Activated T-cell treated with anti-CD3 and anti-CD28 coated beads for 4 hours (primary cell): ENCODE measurements at places on chromosomes 4 and X.

DNA sequence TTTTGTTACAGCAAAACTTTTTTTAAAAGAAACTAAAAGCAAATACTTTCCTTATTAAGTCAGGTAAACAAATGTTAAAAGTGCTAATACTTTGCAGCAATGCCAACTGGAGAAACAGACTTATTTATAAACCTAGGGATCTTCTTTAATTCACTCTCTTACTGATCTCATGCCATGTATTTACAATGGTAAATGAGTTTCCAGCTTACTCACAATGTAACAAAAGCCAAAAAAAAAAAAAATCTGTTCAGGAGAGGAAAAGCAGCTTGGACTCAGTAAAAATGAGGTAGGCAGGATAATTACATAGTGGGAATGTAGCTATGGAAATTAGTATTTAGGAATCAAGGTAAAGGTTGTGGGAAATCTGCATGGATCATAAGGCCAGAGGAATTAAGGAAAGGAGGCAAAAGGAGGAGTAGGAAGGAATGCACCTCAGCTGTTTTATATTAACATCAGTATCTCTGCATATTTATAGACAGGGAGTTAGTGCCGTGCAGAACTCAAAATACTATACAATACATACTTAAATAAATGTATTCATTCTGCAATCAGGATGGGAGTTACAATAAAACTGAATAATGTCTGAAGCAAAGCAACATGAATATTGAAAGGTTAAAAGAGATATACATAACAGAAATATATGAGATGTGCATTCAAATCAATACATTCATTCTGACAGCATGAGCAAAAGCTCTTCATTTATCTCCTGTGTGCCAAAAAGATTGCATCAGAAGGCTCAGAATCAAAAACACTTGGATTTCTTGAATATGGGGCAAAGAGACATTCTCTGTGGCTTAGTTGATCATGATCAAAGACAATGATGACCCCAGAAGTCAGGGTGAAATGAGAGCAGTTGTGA lies 57.9 kb upstream of the ETNPPL start:
- DNase-seq, result no peak

DNA sequence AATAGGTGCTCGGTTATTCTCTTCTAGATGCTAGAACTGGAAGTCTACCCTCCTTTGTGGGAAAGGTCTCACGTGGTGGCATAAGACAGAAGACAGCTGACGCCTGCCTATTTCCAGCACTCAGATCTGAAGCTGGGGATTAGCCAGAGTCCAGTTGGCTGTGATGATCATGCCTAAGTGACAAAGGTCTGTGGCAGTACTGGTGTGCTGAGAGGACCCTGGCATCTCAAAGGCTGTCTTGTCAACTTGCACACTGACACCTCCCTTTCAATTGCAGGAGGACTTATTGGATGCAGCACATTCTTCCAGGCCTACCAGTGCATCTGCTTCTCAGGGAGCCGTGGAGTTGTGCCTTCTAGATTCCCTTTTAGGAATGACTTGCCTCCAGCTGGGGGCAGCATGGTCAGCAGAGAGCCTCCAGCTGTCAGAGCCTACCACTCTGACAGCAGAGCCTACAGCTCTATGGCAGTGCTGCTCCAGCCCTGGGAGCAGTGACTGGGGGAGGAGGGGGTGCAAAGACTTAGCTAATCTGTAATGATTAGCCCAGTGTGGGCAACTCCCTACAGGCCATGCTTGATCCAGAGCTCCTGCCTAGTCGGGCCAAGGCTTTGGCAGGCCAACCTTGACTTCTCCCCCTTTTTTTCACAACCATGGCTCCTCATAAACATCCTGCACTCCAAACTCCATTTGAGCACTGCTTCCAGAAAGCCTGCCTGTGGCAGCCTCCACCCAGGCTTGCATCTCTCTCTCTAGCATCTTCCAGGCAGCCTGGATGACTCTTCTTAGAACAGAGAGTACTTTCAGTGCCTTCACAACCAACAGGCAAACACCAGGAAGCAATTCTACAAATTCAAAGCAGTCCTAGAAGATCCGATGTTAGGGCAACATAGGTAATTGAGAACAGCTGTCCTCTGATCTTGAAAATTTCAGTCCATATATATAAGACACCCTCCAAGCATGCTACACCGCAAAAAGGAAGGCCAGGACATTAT lies 13.8 kb upstream of the FGFBP2 start:
- no peak for DNase-seq

GRCh38 chr4:110510955-110511544 lies 35.1 kb downstream of the ENPEP start:
- no peak for DNase-seq

DNA sequence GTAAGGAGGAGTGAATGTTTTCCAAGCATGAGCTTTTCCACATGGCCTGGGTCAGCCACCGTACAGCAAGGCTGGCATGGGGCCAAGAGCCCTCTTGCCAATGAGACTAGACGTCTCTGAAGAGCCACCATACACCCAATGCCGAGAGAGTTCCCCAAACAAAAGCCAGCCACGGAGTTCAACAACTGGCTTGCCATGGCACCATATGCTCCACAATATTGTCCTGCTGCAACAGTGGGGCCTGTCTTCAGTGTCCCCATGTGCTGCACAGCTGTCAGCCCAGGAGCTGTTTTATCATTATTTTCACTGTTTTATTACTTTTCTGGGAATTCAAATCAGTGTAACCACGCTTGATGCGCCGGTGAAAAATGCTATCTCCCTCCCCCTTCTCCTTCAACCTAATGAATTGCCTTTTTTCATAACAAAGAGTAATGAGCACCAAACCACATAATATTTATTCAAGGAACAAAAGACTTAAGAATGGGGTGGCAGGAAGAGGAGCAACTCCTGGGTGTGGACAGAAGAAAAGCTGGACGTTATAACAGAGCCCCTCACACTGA lies 18.4 kb downstream of the MAML3 start:
- DNase-seq, result no peak

DNA sequence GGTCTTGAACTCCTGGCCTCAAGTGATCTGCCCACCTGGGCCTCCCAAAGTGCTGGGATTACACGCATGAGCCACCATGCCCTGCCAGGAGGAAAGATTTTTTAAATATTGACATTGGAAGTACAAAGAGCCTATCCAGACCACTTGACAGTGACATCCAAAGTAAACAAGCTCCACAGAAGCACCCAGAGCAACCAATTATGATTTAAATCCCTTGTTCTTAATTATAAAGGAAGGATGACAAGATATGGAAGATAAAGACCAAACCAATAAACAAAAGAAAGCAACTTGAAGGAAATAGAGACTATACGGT lies 27.7 kb upstream of the RPL34 start:
- no peak for DNase-seq

DNA sequence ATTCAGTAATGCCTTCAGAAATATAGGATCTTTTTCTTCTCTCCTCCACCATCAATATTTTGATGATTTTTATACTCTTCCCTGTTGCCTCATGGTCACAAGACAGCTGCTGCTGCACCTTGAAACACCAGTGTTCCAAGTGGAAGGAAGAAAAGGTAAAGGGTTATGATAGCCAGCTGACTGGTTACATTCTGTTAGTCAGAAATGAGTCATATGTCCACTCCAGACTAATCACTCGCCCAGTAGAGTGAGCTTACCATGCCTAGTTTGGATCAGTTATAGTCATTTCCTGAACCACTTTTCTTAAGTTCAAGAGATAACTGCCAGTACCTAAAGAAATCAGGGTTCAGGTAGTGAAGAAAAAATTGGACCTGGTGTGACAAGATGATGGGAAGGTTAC lies 532.3 kb upstream of the SMIM31 start:
- no peak for DNase-seq

- no peak for DNase-seq
Measured at GRCh38 chr4:121684561-121684960, 12.2 kb downstream of the ANXA5 start.

DNA sequence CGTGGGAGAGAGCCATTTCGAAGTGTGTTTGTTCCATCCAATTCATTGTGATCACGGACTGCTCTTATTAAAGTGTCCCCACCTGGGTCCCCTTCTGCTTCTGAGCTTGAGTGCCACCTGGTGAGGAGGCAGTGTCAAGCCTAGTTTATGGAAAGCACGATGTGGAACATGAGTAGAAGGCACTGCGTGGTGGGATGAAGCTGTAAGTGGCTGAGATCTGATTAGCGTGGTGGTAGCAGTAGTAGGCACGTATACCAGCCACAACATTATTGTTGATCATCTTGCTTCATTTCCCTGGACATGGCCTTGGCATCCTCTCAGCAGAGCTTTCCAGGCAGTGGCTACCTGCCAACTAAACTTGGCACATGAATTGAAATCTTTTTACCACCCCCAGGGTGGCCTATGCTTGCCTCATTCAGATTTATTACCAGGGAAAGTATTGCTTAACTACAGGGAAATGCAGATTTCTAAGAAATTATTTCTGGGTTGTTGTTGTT lies 46.4 kb downstream of the GPAT3 start:
- no peak for DNase-seq

GRCh38 chr4:139247241-139247640 lies 32.8 kb downstream of the MGARP start:
- DNase-seq, result no peak

- no peak for DNase-seq
Measured at GRCh38 chr4:149311076-149311475, 504.6 kb downstream of the IQCM start.

- no peak for DNase-seq
Measured at GRCh38 chrX:71910986-71911730, 513 bp downstream of the NHSL2 start.

- DNase-seq, result no peak
Measured at GRCh38 chrX:4268676-4269075, 555.2 kb upstream of the PRKX start.

- DNase-seq, result no peak
Measured at GRCh38 chr4:20423420-20423819, 171.7 kb downstream of the SLIT2 start.

DNA sequence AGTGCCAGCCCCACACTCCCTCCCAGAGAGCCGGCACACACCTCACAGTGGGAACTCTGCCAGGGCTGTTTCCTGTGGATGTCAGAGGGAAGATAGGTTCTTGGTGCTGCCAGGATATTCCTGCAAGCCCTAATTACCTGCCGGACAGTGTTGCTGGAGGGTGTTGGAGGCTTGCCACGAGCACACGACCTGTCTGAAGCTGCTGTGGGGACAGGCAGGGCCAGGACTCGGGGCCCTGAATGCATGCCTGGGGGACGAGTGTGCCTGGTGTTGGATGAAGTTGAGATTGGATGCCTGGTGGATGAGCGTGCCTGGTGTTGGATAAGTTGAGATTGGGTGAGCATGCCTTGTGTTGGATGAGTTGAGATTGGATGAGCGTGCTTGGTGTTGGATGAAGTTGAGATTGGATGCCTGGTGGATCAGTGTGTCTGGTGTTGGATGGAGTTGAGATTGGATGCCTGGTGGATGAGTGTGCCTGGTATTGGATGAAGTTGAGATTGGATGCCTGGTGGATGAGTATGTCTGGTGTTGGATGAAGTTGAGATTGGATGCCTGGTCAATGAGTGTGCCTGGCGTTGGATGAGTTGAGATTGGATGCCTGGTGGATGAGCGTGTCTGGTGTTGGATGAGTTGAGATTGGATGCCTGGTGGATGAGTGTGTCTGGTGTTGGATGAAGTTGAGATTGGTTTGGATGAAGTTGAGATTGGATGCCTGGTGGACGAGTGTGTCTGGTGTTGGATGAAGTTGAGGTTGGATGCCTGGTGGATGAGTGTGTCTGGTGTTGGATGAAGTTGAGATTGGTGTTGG lies 23.2 kb upstream of the UVSSA start:
- DNase-seq, result no peak

- peak; percentile 1 for DNase-seq
Measured at GRCh38 chrX:149829751-149830191, 48.0 kb downstream of the MAGEA9 start.

DNA sequence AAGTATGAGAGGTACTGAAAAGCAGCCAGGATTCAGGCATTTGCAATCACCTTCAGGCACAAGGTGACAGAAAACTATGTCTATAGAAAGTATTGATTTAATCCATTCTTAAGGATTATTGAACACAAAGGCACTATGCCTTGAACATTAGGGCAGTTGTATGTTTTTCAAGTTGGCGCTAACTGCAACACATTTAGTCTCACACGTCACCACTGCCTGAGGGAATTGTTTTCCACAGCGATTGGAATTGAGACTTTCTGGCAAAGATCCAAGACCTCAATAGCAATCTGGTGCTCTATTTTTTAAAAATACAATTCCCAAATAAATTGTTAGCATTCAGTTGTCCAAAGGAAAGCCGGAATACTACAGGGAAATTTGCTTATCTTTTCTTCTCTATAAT lies 52.7 kb upstream of the FTHL17 start:
- no peak for DNase-seq

- no peak for DNase-seq
Measured at GRCh38 chr4:173990869-173991210, 292.6 kb downstream of the FBXO8 start.

- DNase-seq, result no peak
Measured at GRCh38 chrX:21986596-21986995, 45.5 kb upstream of the PHEX start.

DNA sequence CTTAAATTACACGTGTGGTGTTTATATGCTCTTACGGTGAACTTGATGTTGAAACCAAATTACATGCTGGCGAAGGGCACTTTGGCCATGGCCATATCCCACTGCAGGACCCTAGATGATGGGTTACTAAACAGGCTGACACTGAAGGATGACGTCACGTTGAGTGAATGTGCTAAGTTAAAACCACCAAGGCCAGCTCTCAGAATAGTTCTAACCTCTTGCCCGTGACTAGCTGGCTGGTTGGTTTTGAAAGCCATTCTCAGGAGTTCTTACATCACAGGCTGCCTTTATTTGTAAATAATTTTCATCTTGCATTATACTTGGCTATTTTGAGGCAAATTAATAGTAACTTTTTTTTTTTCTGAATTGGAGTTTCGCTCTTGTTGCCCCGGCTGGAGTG lies 41.3 kb upstream of the PHEX start:
- DNase-seq, result no peak

GRCh38 chr4:56804551-56804950 lies 16.9 kb downstream of the SPINK2 start:
- DNase-seq, result no peak

- no peak for DNase-seq
Measured at GRCh38 chrX:130443875-130444274, 42.1 kb downstream of the RBMX2 start.

GRCh38 chr4:169925678-169926077 lies 100.5 kb downstream of the MFAP3L start:
- DNase-seq, result no peak

DNA sequence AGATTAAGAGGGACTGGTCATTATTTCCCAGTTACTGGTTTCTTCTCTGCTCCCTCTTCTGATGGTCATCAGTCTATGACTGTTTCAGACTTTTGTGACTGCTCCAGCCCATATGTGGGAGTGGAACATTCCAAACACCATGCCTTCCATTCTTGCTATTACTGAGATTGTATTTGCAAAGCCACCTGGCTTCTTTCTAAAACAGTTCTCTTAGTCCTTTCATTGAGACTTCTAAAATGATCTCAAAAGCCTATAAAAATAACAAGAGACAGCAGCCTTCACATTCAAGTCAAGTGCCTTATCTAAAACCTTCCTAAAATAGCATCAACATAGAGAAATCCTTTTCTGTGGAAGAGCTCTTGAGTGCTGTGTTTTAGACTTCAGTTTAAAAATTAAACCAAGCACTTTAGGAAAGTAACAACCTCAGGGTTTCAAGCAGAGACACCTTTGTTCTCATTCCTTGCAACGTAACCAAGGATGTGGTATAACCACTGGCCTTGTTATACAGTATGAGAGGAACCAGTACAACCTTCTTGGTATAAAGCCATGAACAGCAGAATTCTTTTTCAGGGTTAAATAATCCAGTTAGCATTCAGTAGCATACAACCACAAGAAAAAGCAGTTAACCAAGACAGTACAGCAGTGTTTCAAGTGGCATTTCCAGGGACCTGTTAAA lies 97.1 kb downstream of the NFKB1 start:
- no peak for DNase-seq
